Fibroblast of upper back skin (primary cell): ENCODE measurements at places on chromosomes 5 and 9.

GRCh38 chr9:114286146-114286679 is 36.7 kb upstream of the ORM1 start:
- no peak for DNase-seq

- DNase-seq = no peak
Observed at GRCh38 chr9:69797675-69798074, 22.9 kb upstream of the CFAP95 start.

DNA sequence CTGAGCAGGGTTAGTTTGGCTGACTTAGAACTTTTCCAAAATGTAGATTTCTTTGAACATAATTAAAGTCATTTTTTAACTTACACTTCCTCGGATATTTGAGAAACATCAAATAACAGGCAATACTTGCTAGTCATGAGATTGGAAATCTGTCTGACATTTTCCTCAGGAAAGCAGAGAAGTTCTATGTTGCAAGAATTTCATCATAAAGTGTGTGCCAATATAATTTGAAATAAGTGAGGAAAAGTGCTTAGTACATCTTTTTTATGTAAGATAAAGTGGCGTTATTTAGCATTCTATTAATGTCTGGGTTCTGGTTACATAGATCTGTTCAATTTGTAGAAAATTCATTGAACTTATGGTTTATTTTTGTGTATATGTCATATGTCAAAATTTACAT is 48.7 kb upstream of the C5orf47 start:
- no peak for DNase-seq

DNA sequence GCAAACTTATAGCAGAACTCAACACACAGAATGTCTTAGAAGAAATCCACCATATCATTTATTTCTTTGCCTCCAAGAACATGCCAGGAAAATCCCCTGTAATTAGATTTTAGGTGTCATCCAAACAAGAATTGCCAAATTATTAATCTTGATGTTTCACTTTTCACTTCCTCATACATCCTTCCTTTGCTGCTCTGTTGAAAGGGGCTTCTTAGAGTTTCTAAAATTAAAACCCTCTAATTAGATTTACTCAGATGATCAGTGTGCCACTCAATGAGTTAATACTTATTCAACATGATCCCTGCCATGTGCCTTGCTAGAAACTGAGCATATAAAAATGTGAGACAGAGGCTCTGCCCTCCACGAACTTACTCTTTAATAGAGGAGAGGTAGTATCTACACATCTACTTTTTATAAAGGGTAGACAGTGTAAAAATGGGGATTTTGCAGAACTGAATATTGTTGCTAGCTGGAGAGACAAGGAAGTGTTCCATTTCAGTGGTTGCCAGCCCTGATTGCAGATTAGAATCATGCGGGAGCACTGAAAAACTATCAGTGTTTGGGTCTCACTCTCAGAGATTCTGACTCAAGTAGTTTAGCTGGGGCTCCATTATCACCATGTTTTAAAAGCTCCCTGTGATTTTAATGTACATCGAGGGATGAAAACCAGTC is 498.4 kb downstream of the TLE4 start:
- DNase-seq = no peak

GRCh38 chr9:101235105-101235866 is 149.5 kb downstream of the BAAT start:
- DNase-seq = peak; percentile 9
